ENCODE measurements at places on chromosomes 6 and 20.

DNA sequence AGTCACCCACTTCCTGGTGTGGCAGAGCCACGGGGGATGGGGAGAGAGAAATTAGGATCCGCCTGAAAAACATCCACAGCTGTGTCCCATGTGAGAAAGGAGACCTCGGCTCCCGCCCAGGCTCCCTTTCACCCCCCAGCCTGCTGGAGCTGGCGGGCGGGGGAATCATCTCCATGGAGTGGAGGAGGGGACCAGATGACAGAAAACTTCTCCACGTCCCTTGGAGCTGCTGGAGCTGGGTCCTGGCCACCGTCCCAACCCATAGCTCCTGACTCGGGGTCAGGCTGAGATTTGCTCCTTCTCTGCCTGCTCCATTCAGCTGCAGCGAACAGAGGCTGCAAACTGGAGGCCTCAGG lies 113.8 kb downstream of the CEBPB start:
- peak; percentile 85 for DNase-seq

- no peak for DNase-seq
These were observed 14.9 kb downstream of the MAN1A1 start for GRCh38 chr6:119334535-119335264.

DNA sequence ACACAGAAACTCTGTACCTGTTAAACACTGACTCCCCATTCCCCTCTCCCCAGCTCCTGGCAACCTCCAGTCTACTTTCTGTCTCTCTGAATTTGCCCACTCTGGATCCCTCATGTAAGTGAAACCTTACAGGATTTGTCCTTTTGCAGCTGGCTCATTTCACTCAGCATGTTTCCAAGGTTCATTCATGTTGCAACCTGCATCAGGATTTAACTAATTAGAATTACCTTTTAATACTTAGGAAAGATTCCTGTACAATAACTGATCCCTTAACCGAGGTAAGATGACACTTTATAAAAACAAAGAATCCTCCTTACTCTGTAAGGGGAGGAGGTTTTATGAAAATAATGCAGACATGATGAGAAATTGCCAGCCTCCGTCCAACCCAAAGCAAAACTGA lies 113.1 kb upstream of the MTHFD1L start:
- no peak for DNase-seq

- no peak for DNase-seq
These were observed 106.7 kb downstream of the MAP3K5 start for GRCh38 chr6:136685540-136686108.

DNA sequence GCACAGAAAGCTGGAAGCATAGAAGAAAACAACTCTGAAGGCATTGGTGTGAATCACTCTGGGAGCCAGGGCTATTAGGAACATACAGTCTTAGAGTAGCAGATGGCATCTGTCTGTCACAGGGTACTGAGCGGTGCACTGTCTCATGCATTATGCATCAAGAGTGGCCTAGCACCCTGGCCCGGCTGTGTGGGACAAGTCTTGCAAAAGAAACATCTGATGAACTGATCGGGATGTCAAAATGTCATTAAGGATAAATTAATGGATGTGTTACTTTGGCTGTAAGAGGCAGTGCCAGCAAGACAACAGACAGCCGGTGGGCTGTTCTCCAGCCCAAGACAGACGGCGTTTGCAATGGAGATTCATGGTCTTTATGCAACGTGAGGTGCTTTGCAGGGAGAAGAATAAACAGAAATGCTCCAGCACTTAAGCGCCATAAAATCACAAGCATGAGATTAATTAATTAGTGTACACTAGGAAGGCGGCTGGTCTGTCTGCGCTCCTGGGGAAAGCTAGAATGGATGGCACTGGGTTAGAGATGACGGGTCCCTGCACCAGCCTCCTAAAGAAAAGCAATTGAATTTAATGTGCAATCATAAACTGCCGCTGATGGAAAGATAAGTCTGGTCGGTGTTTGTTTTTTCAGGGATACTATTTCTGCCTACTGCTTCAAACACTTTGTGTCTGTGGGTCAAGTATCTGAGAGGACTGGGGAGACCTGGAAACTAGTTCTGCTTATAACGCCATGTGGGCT lies 600.6 kb upstream of the CHD6 start:
- DNase-seq: no peak

- DNase-seq: no peak
These were observed 31.4 kb downstream of the SMLR1 start for GRCh38 chr6:130858498-130859160.

- DNase-seq: no peak
These were observed 577.9 kb downstream of the TFAP2B start for GRCh38 chr6:51396583-51396982.

- DNase-seq: no peak
These were observed 43.9 kb upstream of the QKI start for GRCh38 chr6:163370464-163371117.

GRCh38 chr6:9921366-9921765 lies 493.5 kb downstream of the TFAP2A start:
- no peak for DNase-seq

- no peak for DNase-seq
These were observed 272.9 kb downstream of the PRL start for GRCh38 chr6:22023937-22024336.

DNA sequence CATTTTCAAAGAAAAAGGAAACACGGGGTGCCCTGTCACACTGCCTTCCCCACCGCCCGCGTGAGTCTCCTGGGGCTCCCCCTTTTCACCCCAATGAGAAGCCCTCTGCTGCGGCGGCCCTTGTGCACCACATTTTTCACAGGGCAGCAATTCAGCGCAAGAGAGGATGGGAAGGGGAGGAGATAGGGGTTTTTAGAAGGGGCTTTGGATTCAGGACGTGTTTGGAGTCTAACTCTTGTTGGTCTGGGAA lies 726 bp upstream of the ARFGEF3 start:
- no peak for DNase-seq

DNA sequence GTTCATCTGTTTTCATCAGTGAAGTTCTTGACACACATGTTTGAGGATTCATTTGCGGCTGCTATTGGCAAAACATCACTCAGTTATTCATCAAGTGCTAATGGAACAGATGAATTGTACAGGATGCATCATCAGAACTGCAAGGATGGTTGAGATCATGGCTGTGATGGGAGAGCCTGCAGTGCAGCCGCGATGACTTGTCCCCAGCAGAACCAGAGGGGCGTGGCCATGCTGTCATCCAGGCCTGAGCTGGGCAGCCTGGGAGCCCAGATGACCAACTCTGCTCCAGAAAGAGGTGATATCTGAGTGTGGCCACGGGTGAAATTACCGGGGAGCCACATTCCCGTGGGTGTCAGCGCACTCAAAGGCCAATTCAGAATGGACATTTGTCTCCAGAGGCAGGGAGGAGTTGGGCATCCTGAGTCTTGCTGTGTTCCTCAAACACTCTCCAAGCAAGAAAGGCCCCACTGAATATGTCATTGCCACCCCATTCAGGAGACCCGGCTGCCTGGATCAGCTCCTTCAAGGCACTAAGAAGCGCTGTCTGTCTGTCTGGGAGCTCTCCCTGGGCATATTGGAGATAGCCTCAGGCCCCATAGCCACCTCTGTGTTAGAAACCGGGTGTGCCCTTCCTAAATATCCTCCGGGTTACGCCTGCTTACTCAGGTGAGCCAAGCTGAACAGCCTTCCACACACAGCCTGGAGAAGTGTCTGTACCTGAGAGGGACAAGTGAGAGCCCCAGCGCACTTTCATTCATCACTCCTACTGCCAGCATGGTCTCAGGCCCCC lies 66.7 kb downstream of the SYNDIG1 start:
- no peak for DNase-seq

- DNase-seq: no peak
These were observed 312.1 kb downstream of the TFAP2C start for GRCh38 chr20:56941101-56941686.

DNA sequence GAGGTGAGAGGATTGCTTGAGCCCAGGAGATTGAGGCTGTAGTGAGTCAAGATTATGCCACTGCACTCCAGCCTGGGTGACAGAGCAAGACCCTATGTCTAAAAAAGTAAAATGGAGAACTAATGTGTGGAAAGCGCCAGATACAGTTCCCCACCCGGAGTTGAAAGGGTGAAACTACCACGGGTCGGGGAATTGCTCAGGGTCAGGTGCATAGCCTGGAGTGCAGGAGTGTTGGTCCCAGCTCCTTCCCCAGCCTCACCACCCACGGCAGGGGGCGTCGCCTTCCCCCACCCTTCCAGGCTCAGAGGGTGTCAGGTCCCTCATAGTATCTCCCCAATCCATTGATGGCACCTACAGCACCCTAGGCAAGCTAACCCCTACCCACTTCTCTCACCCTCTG lies 26.1 kb downstream of the C20orf203 start:
- no peak for DNase-seq

GRCh38 chr6:53290537-53291510 lies 57.9 kb downstream of the ELOVL5 start:
- DNase-seq: no peak

DNA sequence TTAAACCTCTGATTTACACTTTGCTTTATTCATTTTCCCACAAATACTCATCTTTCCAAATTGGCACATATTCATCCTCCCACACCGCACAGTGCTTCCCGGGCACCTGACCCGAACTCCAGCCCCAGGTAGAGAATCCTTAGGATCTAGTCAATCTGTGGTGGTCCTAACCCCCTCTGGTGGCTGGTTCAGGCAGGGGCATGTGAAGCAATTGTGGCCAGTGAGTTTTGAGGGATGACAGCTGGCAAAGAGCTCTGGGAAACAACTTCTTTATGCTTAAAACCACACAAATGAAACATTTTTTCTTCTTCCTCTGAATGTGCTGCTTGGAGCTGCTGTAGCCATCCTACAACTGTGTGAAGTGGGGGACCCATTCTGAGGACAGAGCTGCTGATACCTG lies 54.7 kb downstream of the ELOVL5 start:
- no peak for DNase-seq

- DNase-seq: peak; percentile 70
These were observed 26.5 kb downstream of the MTHFD1L start for GRCh38 chr6:150891888-150892485.

DNA sequence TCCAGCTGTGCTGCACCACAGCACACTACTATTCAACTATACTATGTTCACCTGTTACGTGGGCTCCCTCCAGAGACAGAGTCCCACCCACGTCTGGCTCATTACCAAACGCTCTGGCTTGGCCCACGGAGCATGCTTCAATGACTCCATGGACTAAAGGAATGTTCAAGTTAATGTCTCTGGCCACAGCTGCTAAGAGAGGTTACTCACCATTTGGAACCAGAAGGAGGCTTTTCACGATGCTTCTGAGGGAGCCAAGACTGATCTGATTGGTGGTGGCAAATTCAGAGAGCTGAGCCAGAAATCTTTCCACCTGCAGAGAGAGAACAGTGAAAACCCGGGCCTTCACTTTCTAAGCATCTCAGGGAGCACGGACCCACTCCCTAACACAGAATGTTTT lies 15.6 kb downstream of the COMMD7 start:
- peak; percentile 46 for DNase-seq

GRCh38 chr6:159017757-159018559 lies 18.0 kb upstream of the RSPH3 start:
- DNase-seq: no peak

DNA sequence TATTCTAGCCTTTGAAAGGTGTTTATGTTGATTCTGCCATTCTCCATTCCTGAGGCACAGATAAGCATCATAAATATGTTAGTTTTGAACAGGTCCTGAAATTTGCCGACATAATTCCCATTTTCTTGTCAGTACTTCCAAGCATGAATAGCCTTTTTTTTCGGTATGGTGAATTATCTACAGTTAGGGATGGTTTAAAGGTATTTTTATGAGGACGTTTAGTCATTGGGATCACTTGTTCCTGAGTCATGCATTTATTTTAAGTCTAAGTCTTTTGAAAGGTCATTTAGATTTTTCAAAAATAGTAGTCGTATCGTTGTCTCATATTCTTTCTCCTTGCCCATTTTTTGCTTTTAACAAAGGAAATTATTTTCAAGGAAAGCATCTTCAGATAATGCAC lies 98.7 kb downstream of the PHACTR3 start:
- DNase-seq: no peak

- DNase-seq: no peak
These were observed 112.2 kb upstream of the HEY2 start for GRCh38 chr6:125637207-125637606.

- no peak for DNase-seq
These were observed at the start of gene MICB for GRCh38 chr6:31497531-31498476. MICB (plus strand) TSS chr6:31498145; CDS start chr6:31498194, 49 bp downstream.

DNA sequence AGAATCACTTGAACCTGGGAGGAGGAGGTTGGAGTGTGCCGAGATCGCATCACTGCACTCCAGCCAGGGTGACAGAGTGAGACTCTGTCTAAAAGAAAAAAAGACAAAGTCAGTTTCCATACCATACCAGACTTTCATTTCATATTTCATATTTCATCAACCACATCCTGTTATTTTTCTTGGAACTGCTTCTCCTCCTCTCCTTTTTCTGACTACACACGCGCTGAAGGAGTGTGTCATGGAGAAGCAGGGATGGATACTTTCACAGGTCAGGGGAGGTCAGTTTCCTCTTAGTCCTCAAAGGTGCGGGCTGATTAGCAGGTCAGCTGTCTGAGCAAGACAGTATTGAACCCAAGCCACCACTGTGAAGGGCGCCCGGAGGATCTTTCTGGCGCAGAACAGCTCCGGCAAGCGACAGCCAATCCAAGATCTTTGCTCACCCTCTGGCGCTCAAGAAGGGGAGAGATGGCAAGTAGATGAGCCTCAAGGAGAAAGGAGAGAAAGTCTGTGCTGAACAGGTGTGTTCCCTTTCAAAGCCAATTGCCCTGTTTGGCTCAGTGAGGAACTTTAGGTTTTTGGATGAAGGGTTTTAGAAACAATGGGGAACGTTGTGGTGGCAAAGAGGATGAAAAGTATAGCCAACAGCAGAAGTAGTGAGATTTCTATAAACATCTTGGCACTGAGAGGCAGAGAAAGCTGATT lies 18.9 kb upstream of the SYNJ2 start:
- no peak for DNase-seq

DNA sequence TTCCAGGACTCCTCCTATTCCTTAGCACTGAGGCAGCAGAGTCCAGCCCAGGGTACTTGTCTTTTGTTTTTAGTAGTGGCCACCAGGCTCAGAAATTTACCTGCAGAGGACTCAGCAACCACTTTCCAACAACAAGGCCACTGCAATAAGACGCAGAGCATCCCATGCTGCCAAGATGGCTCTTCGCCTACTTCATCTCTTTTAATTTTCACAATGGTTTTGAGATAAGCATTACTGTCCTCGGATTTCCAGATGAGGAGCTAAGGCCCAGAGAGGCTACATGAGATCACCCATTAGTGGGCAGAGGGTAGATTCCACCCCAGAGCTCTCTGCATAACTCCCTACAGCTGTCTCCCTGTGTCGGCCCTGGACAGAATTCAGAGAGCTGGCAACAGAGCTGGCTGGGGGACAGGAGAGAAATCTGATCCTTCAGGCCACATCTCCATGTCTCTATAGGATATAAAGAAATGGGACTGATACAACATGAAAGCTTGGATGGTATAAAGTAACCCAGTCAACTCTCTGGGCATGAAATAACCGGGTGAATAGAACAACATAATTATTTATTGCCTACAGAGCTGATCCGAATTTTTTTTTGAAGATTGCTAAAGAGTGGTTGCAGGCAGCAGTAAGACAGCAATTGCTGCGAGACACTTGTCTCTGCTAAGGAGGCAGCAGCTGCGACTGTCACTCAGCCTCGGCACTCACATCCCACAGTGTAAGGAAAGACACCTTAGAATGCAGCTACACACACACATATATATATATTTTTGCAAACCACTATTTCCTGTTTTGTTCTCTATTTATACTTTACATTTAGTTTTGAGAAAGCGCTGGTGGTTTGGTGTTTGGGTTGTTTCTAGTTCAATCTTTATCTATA lies 37.2 kb downstream of the SCML4 start:
- no peak for DNase-seq

- no peak for DNase-seq
These were observed 932 bp upstream of the EZR start for GRCh38 chr6:158819977-158820622.
